Activated gamma-delta T cell (primary cell): ENCODE measurements at places on chromosomes 6 and 20.

GRCh38 chr6:36590237-36590636, 3.9 kb upstream of the SRSF3 start:
- no peak for DNase-seq

DNA sequence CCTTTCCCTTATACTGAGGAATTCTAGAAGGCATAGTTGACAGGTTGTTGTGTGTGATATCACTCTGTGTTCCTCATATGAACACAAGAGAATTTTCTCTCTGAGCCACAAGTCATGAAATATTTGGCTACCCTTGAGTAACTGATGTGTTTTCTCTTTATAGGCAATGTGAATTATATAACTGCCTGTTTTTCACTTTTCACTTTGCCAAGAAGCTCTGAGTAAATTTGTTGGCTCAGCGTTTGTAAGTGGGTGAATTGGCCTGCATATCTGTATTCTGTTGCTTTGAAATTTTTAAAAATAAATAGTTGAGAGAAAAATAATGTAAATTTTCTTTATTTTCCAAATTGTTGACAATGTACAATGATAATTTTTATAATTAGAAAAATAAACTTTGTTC, 5.2 kb upstream of the BTBD9 start:
- no peak for DNase-seq

GRCh38 chr6:169251371-169251802, 2.3 kb downstream of the THBS2 start:
- DNase-seq: no peak

DNA sequence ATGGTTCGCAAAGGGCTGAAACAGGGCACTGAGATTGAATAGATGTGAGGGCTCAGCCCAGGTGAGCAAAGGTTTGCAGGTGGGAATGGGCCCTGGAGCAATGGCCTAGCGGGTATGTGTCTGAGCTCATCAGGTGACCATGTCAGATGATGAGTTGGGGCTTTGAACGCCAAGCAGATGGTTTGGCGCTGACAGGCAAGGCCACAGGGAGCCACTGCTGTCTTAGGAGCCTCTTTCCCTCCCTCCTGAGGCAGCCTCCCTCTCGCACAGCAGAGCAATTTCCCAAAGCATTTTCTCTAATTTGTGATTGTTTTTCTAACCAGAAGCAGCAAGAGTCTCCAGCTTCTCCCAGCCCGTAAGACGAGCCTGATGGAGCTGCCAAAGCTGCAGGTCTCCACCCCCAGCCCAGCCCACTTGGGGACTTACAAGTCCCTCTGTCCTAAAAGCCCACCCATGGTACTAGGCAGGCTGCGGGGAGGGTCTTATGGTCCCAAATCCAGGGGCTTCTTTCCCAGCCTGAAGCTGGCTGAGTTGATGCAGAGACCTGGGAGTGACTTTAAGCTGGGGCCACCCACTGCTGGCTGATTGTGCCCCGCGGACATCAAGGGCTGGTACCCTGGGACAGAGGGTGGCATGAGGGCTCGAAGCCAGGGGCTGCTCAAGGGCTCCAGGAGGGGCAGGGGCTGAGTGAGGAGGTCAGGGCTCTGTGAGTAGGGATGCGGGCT, 11.6 kb downstream of the CDH22 start:
- DNase-seq: no peak

DNA sequence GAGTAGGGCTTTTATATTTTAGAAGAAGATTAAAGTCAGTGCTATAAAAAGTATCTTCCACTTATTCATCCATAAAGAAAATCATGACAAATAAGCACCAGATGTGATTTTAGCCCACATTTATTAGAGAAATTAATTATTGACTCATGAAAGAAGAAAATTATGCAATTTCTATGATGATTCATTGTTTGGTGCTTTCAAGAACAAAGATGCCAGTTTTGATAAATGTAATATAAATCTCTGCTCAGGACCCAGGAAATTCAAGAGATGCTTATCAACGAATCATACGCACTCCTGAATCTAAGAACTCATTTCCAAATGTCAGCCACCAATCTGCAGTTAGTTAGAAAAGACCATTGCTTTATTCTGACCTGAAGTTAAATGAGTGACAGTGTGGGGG, 211.4 kb downstream of the ARHGAP18 start:
- DNase-seq: no peak
